ENCODE measurements at places on chromosomes 11 and 22.

- no peak for DNase-seq
These were observed 192.5 kb downstream of the DDX10 start for GRCh38 chr11:108857382-108857781.

DNA sequence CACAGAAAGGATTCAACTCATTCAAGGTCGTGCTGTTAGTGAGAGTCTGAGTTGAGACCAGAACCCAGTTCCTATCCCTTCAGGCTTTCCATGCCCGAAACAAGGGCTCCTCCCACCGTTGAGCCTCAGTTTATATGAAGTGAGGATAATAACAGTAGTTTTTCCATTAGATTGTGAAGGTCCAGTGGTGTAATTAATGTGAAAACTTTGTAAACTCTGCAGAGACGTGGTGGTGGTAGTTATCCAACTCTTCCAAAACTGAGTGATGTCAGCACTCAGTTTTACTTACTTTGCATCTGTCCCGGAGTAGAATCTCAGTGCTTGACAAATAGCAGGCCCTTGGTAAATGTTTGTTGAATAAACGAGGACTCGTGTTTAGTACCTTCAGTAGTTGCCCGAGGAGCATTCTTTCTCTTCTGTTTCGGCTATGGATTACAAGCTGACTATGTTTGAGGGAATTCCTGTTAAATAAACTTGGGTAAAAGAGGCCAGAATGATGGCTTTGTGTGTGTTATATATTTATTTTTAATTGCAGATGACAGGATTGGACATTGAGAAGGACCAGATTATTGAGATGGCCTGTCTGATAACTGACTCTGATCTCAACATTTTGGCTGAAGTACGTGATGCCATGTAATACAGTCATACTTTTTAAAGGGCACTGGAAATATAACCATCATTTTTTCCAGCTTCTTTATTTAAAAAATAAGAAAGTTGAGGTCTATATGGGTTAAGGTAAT lies 1.0 kb downstream of the REXO2 start:
- no peak for DNase-seq

GRCh38 chr11:95147364-95147905 lies 57.8 kb downstream of the ENDOD1 start:
- no peak for DNase-seq

DNA sequence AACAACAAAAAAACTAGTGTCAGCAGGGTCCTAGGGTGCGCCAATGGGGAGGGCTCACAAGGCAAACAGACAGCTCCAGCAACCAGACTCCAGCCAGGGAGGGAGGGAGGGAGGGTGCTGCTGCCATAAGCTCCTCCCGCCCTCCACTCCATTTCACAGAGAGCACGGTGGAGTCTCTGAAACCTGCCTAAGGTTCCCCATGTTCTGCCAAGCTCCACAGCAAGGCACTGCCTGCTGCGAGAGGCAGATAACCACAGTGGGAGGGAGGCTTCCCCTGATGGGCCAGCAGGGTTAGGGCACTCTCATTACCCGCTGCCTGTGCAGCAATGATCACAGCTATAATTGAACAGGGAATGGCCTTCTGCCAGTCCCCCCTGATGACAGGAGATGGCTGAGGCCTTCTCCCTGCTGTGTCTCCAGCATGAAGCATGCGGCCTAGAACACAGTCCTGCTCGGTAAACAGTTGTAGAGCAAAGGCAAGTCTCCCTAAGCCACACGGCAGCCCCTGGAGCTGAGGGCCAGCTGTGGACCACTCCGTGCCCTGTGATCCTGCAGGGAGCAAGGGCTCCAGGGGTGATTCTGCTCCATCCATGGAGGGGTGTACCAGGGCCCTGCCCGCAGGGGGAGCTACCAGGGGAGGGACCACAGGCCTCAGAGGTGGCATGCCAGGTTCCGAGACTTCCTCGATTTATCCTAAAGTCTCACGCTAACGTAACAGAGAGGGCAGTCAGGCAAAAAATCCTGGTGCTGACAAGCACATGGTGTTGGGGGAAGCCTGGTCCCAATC lies 42.9 kb downstream of the PC start:
- DNase-seq = no peak

DNA sequence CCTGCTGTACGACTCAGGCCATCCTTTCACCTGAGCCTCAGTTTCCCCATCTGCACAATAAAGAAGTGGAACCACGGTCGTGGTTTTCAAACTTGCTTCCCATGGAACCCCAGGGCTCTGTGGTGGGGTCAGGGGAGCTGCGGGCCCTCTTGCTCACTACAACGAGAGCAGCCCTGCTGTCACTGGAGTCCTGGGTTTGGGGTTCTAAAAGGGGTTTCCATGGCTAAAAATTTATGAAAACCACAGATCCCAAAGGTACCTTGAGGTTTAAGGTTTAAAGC lies 45.4 kb upstream of the CARS1 start:
- no peak for DNase-seq

GRCh38 chr11:117875382-117876058 lies 938 bp downstream of the FXYD6 start:
- DNase-seq = no peak

GRCh38 chr22:32410459-32410858 lies 1.6 kb downstream of the RTCB start:
- no peak for DNase-seq

DNA sequence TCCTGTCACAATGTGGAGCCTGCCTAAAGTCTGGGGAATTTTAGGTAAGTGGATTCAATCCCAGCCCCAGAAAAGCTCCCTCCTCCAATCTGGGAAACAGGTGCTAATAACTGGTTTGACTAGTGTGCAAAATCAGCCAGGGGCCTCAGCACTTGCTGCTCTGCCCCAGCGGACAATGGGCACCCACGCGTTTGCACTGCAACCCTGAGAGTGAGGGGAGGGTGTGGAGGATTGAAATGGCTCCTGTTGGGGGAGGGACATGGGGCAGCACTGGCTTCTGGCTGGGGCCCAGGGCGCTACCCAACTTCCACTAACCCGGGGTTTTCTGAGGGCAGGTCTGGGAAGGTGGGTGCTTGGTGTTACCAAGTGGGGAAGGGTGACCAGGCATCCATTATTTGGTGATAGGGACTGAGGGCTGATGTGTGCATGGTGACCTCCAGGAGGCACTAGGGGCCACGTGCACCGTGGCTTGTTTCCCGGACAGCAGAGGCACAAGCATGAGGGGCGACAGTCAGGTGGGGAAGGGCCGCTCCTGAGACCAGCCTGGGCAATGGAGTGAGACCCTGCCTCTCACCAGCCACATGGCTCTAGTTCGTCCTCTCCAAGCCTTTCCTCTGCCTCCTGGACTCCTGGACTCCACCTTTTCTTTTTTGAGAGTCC lies 4.3 kb upstream of the PNPLA5 start:
- no peak for DNase-seq

- DNase-seq = no peak
These were observed 82.4 kb downstream of the MYEOV start for GRCh38 chr11:69376155-69377028.

DNA sequence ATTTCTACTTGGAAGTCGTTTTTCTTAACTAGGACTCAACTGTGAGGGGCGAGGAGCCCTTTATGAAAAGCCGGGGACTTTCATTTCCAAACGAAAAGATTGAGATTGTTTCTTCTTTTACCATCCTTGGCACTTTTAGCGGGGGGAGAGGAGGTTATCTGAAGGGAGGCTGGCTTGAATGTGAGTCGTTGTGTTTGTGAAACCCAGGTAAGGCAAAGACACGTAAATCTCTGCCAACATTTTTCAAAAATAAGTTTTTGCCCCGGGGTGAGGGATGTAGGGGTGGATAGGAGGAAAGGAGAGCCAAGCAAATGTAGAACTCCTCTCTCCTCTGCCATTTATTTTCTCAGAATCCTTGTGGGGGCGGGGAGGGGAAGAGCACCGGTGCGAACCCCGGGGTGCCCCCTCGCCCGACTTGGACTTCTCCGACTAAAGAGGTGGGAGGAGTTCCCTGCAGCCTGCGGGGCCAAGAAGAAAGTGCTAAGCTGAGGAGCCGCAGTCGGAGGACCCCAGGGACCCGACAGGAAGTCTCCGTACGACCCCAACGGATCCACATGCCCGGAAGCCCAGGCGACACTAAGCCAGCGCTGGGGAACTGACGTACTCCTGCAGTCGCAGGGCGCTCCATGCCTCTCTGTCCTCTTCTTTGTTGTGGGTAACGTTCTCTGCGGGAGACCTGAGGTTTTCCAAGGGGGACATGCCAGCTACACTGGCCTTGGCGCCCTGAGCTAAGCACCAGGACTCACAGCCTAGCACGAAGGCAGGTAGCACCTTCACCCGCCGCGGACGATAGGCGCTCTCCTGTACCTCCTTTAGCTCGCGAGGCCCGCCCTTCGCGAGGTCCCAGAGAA lies 2.4 kb upstream of the WT1 start:
- DNase-seq = no peak

GRCh38 chr11:48006301-48006992 lies 26.1 kb downstream of the PTPRJ start:
- no peak for DNase-seq

- DNase-seq = no peak
These were observed 34.3 kb downstream of the RCOR2 start for GRCh38 chr11:63882555-63883242.
